Stimulated activated CD8-positive, alpha-beta memory T cell treated with anti-CD3 and anti-CD28 coated beads, Interleukin-4, amount 100 ng/mL, for 48 hours (primary cell): ENCODE measurements at places on chromosomes 16 and 17.

GRCh38 chr16:89453501-89454321, 36.6 kb downstream of the ANKRD11 start:
- no peak for DNase-seq

DNA sequence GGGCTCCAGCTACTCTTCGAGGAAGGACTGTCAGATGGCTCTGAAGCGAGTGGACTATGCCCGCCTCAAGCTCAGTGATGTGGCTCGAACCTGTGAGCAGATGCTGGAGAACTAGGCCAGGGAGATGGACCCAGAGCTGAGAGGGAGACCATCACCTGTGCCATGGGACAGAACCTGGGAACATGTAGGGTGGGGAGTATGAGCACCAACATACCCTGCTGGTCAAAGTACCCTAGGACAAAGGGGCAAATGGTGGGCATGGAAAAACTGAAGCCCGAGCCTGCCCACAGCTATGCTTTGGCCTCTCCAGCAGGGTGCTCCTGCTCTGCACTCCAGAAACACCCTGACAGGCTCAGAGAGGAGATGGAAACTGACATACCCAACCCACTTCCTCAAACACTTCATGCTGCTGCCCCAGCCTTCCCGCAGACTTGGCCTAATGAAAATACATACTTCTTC, 1.9 kb downstream of the MED11 start:
- no peak for DNase-seq

DNA sequence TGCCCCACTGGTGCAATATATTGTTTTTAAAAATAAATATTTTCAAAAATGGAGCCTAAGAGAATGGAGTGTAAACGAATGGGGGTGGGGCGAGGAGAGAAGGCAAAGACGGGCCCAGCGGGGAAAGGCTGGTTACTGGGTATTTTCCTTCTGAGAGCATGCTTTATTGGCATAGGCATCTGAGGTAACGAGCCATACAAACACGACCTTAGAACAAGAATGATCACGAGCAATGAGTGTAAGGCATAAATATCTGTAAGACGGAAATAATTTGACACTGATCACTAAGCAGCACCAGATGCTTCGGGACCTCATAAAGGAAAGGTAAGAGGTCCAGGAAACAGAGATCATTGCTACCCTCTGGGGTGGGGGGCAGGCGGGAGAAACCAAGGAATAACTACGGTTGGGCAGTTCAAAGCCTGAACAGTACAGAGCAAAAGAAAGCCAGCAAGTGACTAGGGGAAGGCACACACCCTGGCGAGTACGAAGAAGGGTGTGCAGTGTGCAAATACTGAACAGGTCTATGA, 959 bp downstream of the SSH2 start:
- peak; percentile 42 for DNase-seq

DNA sequence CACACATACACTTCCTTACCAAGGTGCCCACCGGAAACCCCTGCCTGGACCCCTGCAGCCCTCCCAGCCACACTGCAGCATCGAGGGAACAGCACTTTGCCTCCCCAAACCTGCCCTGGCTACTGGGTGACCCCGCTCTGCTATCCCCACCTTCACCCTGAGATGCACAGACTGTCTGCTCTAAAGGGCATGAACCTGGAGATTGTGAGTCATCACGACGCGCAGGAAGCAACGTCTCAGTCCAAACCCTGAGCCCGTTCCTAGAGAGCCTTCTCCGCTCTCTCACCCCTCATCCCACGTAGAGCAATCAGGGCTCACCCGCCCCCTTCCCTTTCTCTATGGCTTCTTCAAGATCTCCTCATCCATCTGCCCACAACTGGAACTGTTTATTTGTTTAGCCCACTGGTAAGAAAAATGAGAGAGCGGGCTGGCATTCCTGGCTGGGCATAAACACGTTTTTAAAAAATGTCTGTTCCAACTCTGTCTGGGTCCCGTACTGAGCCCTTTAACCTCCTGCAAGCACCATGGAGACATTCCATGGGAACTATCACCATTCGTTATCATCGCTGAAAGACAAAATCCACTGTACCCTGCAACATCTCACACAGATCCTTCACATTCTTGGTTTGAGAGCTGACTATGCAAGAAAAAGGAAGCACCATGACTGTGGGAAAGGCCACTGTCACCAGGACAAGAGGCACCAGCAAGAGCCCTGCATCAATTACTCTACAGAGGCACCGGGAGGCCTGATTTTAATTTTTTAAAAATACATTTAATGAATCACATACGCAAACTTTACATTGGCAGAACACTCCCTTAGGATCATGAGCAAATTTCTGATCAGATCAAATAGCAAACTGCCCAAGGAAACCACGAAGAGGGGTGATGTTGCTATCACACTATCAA, 28.2 kb downstream of the ZFHX3 start:
- DNase-seq: no peak

DNA sequence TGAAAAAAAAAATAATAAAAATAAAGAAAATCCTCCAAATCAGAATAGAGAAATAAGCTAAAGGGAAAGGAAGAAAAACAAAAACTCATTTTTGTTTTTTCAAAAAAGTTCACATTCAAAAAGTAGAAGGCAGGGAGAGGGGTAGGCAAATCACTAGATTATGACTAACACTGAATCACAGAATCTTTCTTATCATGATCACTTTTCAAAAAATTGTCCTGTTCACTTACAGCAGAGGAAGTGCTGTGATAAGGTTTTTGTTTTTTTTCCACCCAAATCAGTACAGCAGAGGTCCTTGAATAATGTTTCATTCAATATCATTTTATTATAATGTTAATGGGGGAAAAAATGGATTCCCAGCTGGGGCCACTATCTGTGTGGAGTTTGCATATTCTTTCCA, 106.4 kb downstream of the CA4 start:
- no peak for DNase-seq

DNA sequence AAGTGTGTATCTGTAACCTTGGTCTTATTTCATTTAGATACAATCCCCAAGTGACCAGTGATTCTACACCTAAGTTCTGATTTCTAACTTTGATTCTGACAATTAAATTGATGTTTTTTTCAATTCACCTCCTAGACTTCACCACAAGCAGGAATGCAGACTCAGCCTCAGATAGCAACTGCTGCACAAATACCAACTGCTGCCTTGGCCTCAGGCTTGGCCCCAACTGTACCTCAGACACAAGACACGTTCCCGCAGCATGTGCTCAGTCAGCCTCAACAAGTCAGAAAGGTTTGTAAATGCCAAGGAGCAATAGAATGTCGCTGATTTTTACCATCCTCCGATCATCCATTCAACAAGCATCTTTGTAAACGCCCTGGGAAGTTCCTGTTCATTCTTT, 177.7 kb downstream of the MRTFB start:
- no peak for DNase-seq

DNA sequence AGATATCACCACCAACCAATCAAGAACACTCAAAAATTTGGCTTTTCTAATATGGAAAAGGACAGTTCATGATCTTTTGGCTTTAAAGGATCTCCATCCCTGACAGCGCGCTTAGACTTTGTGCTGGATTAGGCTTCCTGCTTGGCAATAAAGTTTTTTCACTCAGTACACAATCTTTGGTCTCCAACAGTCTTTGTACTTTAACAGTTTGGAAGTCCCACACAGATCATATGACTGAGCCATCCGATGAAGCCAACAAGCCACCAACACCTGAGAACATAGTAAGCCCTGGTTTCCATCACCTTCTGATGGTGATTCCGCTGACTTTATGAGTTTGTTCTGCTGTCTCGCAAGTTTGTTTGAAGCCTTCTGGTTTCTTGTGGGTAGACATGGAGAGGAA, 34.3 kb downstream of the SMURF2 start:
- DNase-seq: no peak

DNA sequence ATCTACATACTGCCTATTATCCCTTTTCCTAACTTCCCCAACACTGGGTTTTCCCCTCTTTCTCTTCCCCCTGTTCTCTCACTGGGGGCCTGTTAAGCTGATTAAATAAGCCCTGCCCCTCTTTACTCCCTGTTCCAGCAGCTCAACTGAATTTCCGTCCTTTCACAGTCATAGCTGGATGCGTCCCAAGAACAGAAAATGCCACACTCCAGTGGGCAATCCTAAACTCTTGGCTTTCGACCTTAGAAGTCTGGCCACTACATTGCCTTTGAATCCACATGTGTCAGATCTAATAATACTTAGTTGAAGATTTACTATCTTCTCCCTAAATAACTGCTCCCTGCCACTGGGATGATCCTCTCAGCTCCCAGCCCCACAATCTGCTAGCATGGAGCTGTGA, 34.5 kb downstream of the KCNJ16 start:
- no peak for DNase-seq

DNA sequence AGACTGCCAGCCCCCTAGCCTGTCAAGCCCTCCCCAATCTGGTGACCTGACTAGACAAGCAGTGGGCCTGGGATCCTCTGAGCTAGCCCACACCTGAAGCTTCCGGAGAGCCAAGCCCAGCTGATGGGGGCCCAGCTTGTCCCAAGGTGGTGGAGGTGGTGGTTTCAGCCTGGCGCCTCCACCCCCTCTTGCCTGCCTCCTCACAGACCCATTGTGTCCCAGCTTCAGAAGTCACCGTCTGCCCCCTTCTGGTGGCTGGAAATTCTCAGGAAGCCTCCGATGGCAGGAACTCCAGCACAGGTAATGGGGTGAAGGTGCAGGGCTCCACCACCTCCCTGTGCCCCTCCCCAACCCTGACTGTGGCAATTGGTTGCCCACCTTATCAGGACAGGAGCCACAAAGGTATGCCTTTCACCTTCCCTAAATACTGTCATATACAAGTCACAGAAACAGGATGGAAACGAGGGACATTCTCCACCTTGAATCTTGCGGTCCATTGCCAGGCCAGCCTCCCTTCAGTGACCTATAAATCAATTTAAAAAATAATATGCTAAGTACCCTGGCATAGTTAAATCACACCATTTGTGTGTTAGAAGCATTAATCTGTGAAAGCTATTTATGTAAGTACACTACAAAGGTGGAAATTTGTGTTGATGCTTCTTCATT, 66.0 kb upstream of the ZNF423 start:
- peak; percentile 65 for DNase-seq

DNA sequence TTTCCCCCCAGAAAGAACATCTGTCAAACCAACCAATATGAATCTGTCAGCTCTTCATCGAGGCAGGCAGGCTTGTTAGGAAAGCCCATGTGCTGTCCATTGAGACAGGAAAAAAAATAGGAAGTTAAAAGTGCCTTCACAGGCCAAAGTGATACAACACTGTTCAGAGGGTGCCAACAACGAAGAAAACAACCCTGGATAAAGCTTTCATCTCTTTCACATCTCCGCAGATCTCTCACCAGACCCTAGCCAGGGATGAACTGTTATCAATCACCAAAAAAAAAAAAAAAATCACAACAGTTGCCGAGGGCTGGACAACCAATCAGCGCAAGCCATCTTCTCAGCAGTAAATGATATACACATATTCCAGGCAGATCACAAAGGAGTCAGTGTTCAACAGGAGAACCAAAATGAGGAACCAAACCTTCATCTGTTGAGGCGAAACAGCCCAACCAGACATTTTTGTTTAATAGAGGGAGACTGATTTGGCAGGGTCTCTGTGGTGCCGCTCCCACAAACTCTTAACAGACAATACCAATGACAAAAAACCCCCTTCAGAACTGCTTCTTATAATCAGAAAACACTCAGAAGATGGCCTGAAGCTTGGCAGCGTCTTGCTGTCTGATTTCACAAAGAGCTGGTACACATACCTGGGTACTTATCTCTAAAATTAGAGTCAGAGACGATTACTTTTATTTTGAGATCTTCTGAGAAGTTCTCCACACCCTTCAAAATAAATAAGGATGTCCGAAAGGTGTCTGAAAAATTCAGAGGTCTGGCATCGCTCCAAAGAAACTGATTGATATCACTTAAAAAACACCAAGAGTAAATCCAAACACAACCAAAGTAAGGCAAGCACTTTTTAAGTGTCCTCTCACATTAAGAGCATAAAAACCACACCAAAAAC, 1.8 kb downstream of the MAP3K14 start:
- DNase-seq: no peak

DNA sequence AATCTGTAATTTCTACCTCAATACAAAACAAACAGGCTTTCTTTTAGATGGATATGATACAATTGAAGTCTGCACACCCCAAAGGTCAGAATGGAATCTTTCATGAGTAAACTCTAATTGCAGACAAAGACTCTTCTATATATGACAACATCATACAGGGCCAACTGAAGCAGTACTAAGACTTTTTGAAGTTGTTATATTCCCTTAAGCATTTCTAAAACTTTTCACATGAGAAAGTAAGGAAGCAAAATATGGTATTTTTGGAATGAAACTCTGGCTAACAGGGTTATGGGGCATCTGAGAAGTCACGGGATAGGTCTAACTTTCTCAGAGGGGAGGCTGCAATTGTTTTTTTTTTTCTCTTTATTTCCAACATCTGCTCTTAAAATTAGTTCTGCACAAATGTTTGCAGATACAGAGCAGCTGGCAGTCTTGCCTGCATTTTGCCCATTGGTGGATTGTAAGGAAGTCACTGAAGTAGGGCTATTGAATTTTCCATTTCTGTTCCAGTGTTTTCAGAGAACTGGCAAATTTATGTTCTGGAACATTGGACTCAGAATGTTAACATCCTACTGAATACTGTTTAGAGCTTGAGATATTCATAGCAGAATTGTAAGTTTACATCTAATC, 59.1 kb downstream of the SSH2 start:
- no peak for DNase-seq

- DNase-seq: no peak
These were observed 139.1 kb downstream of the CCT6B start for GRCh38 chr17:34822007-34822739.

GRCh38 chr16:67539691-67540635, 11.3 kb downstream of the RIPOR1 start:
- no peak for DNase-seq
